ENCODE measurements at places on chromosomes 2 and 18.
A peak's percentile ranks its signal among the peaks of the same experiment; 100 is the strongest.

DNA sequence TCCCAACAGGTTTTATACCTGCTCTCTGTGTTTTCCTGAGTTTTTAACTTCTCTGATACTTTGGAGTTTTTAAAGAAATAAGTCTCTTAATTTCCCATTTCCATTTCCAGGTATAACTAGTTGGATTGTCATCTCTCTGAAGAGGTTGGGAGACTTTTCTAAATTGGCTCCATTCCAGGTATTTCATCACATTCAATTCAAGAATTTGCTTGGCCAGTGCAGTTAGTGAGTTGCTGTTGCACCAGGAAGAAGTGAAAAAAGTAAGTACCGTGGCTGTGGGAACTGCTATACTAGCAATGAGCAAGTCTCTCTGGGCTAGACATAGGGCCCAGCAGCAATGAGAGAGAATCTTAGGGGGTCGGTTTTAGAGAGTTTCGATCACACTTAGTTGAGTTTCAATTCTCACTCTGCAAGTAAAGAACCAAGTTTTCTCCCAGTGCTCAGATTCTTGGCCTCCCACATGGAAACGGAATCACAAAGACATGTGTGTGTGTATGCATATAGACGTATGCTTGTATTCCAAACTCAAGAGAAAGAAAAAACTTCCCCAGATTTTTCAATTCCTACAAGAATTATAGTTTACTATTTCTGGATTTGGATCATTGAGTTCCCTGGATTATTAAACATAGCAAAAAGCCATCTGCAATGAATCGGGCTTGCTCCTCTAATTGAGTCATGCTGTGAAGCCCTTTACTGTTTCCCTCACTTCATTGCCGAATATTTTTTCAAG is 894.4 kb downstream of the BCL11A start:
- no peak for DNase-seq

DNA sequence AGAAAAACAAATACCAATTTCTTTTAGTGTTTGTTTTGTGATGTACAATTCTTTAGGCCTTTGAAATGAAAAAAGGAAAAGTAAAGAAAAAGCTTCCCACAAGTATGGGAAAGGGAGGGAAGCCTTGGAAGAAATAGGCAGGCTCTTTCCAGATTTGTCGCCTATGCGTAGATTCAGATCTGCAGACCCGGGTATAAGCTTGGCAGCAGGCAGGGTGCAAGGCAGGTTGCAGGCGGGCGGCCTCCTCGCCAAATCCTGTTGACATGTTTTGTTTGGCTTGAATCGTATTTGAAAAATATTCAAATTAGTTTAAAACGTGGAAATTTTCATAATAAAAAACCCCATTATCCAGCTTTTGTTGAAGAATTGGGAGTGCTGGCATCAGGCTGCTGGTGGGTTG is 104.3 kb downstream of the ACOXL start:
- DNase-seq = no peak

GRCh38 chr2:197573608-197574007 is 57.7 kb downstream of the MOB4 start:
- no peak for DNase-seq

DNA sequence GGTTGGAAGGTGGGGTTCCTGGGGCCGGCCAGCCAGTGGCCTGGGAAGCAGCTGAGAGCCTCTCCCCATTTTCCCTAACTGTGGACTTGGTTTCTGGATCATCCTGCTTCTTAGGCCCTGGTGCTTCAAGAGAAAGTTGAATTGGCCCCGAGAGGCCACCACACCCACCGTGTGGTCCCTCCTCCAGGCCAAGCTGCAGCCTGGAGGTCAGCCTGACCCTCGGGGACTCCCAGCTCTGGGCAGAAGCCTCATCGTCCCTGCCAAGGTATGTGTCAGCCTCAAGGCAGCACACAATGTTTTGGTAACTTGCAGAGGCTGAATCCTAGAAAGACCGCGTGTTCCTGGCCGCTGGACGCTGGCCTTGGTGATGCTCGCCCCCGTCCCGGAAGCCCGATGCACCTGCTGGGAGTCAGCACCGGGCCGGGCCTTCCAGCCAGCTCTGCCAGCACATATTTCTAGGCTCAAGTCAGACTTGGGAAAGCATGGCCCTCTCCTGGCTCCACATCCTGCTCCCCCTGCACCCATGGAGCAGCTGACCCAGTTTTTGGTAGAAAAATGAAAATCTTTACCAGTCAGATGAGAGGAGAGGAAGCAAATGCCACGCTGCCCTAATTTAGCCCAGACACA is 72.6 kb downstream of the ACTR2 start:
- DNase-seq = no peak

DNA sequence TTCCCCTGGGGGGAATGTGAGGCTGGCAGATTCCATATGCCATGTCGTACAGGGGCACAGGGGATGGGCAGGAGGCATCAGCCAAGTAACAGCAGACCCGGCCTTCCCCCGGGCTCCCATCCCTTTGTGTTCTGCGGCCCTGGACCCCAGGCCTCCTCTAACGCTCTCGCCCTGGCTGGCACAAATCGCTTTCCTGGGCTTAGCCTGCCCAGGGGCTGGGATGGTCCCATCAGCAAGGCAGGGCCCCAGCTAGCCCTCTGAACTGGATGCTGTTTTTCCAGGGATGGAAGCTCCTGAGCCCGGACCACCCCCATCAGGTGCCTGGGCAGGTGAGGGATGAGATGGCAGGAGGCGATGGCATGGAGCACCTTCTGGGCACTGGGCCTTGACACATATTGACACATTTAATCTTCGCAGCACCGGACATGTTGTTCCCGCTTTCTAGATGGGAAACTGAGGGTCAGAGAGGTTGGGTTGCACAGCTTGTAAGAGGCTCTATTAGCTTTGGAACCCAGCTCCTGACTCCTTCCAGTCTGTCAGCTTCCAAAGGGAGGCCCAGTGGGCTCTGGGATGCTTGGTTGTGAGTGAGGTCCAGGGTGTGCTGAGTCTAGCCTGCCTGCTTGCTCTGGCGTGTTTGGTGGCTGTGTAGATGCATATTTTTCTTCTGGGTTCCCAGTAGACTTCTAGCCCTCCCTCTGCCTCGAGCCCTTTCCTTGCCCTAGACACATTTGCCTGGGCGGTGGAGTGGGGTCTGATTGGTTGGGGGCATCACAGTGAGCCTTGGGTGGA is 40.3 kb downstream of the GLI2 start:
- DNase-seq = no peak

DNA sequence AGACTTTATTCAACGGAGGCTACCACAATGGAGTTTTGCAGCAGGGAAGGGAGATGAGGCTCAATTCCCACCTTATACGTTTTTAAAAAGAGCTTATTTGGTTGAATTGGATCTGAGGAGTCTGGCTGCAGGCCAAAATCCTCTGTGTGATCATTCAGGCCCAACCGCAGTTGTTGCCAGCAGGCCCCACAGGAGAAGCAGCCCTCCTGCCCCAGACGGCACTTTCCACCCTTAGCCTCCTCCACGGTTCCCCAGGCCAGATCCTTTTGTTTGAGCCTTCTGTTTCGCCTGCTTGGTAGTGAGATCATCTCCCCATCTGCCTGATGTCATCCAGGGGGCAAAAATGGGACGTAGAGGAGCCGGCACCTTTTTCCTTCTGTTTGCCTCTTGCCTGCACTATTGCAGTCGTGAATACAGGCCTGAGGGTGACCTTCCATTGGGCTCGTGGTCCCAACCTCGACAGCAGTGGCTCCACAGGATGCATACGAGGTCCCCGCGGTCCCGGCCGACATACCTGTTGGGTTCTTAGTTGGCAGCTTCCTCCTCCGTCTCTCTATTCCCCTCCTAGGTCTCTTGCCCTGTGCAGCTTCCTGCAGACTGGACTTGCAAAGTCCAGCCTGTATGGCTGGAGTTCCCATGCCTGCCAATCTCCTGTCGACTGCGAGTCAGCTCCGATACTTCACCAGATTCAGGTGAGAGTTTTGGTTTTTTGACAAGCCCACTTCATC is 9.3 kb upstream of the GPR35 start:
- no peak for DNase-seq

- no peak for DNase-seq
Observed at GRCh38 chr2:26822877-26823276, 25.1 kb upstream of the DPYSL5 start.

- peak; percentile 5 for DNase-seq
Observed at GRCh38 chr2:193523662-193524061, 1328.9 kb upstream of the TMEFF2 start.

GRCh38 chr2:85104228-85104627 is 29.0 kb upstream of the TCF7L1 start:
- DNase-seq = no peak

All from fibroblast of skin of scalp (primary cell).